ENCODE measurements at places on chromosomes 16 and 17. TPM values are rescaled to one million over a fixed set of nuclear protein-coding genes. Genes with fewer than 3 reads are reported as not detected.

- peak overlapping the region; percentile 66 for H3K27ac ChIP-seq
- DNase-seq = no peak
- H3K4me3 ChIP-seq = peak overlapping the region; percentile 86
These were observed 1.5 kb downstream of the HAPSTR1 start for GRCh38 chr16:9092978-9093344.

DNA sequence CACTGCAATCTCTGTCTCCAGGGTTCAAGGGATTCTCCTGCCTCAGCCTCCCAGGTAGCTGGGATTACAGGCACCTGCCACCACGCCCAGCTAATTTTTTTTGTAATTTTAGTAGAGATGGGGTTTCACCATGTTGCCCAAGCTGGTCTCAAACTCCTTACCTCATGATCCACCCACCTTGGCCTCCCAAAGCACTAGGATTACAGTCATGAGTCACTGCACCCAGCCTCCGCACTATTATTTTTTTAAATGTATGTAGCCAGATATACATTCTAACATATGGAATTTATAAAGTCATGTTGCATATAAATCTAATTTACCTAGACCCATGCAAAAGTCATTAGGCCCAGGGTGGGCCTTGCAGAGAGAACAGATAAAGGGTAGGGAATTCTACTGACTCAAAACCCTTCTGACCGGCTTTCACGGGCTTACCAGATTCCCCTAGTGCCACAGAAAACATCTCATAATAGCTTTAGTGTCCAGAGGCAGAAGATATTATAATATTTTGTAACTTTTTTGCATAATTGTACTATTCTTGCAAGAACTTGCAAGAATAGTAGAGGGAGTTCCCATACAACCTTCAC lies 20.5 kb upstream of the HELZ start:
- H3K36me3 ChIP-seq = no peaks in the 10 kb centered on the region
- H3K27me3 ChIP-seq = no peaks in the 10 kb centered on the region
- H3K27ac ChIP-seq = no peak overlapping the region

GRCh38 chr16:81928271-81928918 lies 82.9 kb downstream of the SDR42E1 start:
- no peaks in the 10 kb centered on the region for H3K4me1 ChIP-seq
- no peak overlapping the region for H3K27ac ChIP-seq
- H3K4me3 ChIP-seq = no peak overlapping the region
- no peaks in the 10 kb centered on the region for H3K27me3 ChIP-seq

CD300E gene
- total RNA-seq = not detected

GRCh38 chr17:17719966-17720543 lies 38.8 kb downstream of the RAI1 start:
- H3K36me3 ChIP-seq = no peaks in the 10 kb centered on the region
- DNase-seq = peak; percentile 63

GRCh38 chr17:8831234-8831849 lies 32.2 kb upstream of the MFSD6L start:
- H3K4me1 ChIP-seq = no peaks in the 10 kb centered on the region
- no peak overlapping the region for H3K4me3 ChIP-seq
- H3K27ac ChIP-seq = no peak overlapping the region
- DNase-seq = no peak

- H3K4me3 ChIP-seq = no peak overlapping the region
- H3K27me3 ChIP-seq = peaks cover 11% of the 10 kb centered on the region
- no peaks in the 10 kb centered on the region for H3K36me3 ChIP-seq
- H3K4me1 ChIP-seq = no peaks in the 10 kb centered on the region
These were observed 81.8 kb downstream of the PRKCB start for GRCh38 chr16:23917621-23918020.

DNA sequence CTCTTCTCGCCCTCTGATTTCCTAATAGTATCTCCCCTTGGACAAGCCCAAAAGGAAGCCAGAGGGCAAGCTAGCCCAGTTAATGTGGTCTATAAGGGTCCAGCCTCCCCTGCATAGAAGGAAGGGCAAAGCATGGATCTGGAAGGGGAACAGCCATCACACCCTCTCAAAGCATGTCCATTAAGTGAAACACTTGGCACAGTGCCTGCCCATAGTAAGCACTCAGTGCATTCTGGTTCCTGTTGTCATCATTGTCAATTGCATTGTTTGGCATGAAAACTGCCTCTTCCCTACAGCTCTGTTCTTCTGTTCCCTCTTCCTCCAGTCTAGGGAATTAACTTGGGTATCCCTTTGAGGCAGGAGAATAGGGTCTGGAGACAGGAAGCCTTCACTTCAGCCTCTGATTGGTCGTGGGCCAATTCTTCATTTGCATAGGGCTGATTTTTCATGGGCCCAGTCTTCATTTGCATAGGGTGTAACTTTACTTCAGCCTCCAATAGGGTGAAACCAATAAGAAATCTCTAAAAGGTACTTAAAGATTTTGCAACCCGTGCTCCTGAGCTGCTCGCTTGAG lies 81.4 kb downstream of the C17orf67 start:
- H3K27me3 ChIP-seq = no peaks in the 10 kb centered on the region
- H3K36me3 ChIP-seq = no peaks in the 10 kb centered on the region
- H3K4me3 ChIP-seq = no peak overlapping the region
- H3K27ac ChIP-seq = no peak overlapping the region

DNA sequence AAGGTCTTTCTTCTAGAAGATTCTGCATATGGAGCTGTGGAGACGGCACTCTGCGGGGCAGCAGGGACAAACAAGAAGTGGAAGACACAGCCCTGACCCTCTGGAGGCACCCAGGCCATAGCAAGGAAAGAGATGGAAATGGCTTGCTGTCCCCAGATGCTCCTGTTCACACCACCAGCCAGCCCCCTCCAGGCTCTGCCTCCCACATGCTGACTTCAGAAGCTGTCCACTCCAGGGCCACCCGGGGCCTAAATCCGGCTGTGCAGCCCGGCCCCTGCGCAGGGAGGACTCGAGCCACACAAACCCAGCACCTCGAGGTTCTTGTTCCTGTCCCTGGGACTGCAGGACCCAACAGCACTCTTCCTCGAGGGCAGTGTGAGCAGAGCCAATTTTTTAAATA lies 16.6 kb downstream of the RBFOX3 start:
- H3K4me3 ChIP-seq = no peak overlapping the region
- no peak for DNase-seq
- H3K27ac ChIP-seq = no peak overlapping the region

DNA sequence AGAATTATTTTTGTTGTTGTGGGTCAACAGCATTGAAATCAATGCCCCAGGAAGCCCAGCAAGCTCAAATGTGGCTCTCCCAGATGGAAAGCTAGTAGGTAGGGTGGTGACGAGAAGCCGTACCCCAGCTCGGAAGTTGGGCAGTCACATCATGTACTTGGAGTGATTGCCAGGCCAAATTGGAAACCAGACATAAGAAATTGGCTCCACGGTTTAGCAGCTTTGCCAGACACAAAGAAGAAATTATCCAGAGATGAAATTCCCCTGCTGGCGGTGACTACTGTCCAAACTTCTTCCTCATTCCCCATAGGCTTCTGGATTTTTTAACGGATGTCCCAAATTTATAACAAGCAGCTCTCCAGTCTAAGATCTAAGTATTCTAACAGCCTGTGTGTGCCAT lies 95.9 kb downstream of the OR1D5 start:
- H3K27ac ChIP-seq = no peak overlapping the region
- DNase-seq = no peak
- peaks cover 25% of the 10 kb centered on the region for H3K4me1 ChIP-seq
- H3K4me3 ChIP-seq = no peak overlapping the region

- no peaks in the 10 kb centered on the region for H3K36me3 ChIP-seq
- no peaks in the 10 kb centered on the region for H3K27me3 ChIP-seq
- no peak for DNase-seq
- no peak overlapping the region for H3K27ac ChIP-seq
- 0 out of 2 replicates have a peak, but pooled peaks cover 5% of the 10 kb centered on the region for H3K4me1 ChIP-seq
- no peak overlapping the region for H3K4me3 ChIP-seq
These were observed 59.2 kb upstream of the TANC2 start for GRCh38 chr17:62906881-62907280.

- no peak for DNase-seq
- no peak overlapping the region for H3K4me3 ChIP-seq
- H3K27ac ChIP-seq = no peak overlapping the region
- H3K27me3 ChIP-seq = no peaks in the 10 kb centered on the region
- no peaks in the 10 kb centered on the region for H3K4me1 ChIP-seq
These were observed 13.2 kb upstream of the RPTOR start for GRCh38 chr17:80531400-80531799.

SYT17 gene
- 45.2 TPM for total RNA-seq

IRX5 gene
- not detected for total RNA-seq

DNA sequence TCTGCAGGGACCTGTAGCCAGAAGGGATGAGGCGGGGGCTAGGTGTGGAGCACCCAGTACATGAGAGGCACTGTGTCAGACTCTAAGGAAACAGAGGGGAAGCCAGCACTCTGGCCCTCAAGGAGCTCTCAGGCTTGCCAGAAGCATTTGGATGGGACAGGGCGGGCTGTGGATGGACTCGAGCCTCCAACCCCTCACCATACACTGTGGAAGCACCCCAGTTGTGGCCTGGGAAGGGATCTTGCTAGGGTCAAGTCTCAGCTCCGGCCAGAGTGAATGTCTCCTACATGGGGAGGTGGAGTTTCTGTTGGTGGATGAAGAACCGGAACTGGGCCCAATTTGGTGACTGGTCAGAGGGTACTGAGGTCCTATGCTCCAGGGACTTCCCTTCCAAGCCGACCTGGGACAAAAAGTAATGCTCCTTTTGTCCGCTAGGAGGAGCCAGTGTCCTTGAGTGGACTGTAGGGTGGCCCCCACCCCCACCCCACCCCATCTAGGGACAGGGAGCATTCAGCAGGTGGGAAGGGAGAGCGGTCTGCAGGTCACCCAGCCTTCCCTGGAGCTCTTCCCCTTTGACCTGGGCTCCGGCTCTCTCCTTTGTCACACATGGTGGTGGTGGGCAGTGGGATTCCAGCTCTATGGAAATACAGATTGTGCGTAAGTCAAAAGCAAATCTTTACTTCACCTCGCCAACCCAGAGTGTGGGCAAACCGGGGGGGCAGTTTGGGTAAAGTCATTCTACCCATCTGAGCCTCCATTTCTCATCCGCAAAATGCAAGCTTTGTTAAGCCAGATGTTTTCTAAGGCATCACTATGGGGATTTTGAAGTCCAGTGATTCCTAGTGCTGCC lies 20.4 kb upstream of the PHB1 start:
- peaks cover 74% of the 10 kb centered on the region for H3K27me3 ChIP-seq
- no peak overlapping the region for H3K4me3 ChIP-seq
- H3K27ac ChIP-seq = no peak overlapping the region
- no peaks in the 10 kb centered on the region for H3K36me3 ChIP-seq

SCARF1 gene
- total RNA-seq = 2.7 TPM

GLTPD2 gene
- not detected for total RNA-seq

DNA sequence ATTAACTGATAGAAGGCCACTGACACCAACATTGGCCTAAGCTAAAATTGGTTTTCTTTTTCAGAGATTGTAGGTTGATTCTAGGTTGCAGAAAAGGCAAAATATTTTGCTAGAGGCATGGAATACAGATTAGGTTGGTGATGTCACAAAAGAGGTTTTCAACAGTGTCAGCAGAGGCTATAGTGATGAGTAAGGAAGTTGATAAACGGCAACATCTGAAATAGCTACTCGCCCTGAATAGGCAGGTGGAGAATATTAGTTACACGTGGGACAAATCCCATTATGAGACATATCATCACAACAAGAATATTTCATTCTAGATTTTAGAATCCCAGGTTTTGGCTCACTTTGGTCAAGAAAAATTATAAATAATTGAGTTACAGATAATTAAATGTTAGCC lies 1.5 kb upstream of the TOM1L1 start:
- no peak for DNase-seq
- no peak overlapping the region for H3K27ac ChIP-seq
- H3K4me1 ChIP-seq = peaks cover 6% of the 10 kb centered on the region
- no peaks in the 10 kb centered on the region for H3K27me3 ChIP-seq
- H3K4me3 ChIP-seq = no peak overlapping the region
- H3K36me3 ChIP-seq = 0 out of 2 replicates have a peak, but pooled peaks cover 6% of the 10 kb centered on the region

GRCh38 chr17:37025847-37026530 lies 77.2 kb downstream of the AATF start:
- H3K4me3 ChIP-seq = no peak overlapping the region
- no peak for DNase-seq
- no peaks in the 10 kb centered on the region for H3K4me1 ChIP-seq
- H3K27me3 ChIP-seq = no peaks in the 10 kb centered on the region
- H3K27ac ChIP-seq = no peak overlapping the region

LCAT gene
- total RNA-seq = 11.9 TPM

- peaks cover 13% of the 10 kb centered on the region for H3K4me1 ChIP-seq
- H3K36me3 ChIP-seq = no peaks in the 10 kb centered on the region
- no peak overlapping the region for H3K27ac ChIP-seq
- no peak overlapping the region for H3K4me3 ChIP-seq
- H3K27me3 ChIP-seq = 0 out of 2 replicates have a peak, but pooled peaks cover 3% of the 10 kb centered on the region
- DNase-seq = no peak
These were observed 69.1 kb downstream of the COPRS start for GRCh38 chr17:31789707-31790505.

BICDL2 gene
- 57.9 TPM for total RNA-seq

SLC46A1 gene
- 14.9 TPM for total RNA-seq

- peaks cover 14% of the 10 kb centered on the region for H3K36me3 ChIP-seq
- DNase-seq = peak; percentile 67
- peak overlapping the region; percentile 40 for H3K27ac ChIP-seq
- H3K27me3 ChIP-seq = no peaks in the 10 kb centered on the region
- peaks cover 82% of the 10 kb centered on the region for H3K4me1 ChIP-seq
These were observed 1.1 kb downstream of the ACSF2 start for GRCh38 chr17:50426814-50427787.

- peak overlapping the region; percentile 97 for H3K27ac ChIP-seq
- peaks cover 55% of the 10 kb centered on the region for H3K4me1 ChIP-seq
- H3K4me3 ChIP-seq = peak overlapping the region; percentile 89
These were observed 69.9 kb downstream of the ABR start for GRCh38 chr17:1109606-1110540.

GRCh38 chr16:87812200-87812656 lies 46.4 kb upstream of the KLHDC4 start:
- no peak overlapping the region for H3K4me3 ChIP-seq
- peaks cover 7% of the 10 kb centered on the region for H3K4me1 ChIP-seq
- no peaks in the 10 kb centered on the region for H3K36me3 ChIP-seq
- DNase-seq = no peak

KREMEN2 gene
- 16.2 TPM for total RNA-seq

GRCh38 chr16:75288181-75288580 lies 36.8 kb upstream of the BCAR1 start:
- no peaks in the 10 kb centered on the region for H3K27me3 ChIP-seq
- H3K4me3 ChIP-seq = no peak overlapping the region
- peaks cover 9% of the 10 kb centered on the region for H3K36me3 ChIP-seq
- no peak for DNase-seq
- H3K4me1 ChIP-seq = peaks cover 13% of the 10 kb centered on the region

ARHGAP23 gene
- total RNA-seq = 129 TPM
